ENCODE measurements at places on chromosomes 11 and 22.
A peak's percentile ranks its signal among the peaks of the same experiment; 100 is the strongest.

- DNase-seq = no peak
These were observed 95.4 kb downstream of the DHCR7 start for GRCh38 chr11:71352748-71353147.

DNA sequence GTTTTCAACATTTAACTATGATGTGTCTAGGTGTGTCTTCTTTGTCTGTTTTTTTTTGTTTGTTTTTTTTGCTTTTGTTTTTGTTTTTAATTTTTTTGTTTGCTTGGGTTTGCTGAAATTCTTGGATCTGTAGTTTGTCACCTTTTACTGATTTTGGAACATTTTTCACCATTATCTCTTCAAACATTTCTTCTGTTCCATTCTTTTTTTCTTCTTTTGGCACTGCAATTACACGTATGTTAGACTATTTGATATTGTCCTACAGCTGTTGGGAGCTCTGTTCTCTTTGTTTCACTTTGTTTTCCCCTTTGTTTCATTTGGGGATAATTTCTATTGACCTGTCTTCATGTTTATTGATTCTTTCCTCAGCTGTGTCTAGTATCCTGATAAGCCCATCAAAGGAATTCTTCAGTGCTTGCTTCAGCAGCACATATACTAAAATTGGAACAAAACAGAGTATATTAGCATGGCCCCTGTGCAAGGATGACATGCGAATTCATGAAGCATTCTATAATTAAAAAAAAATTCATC is 60.8 kb downstream of the KREMEN1 start:
- no peak for DNase-seq

GRCh38 chr11:44858796-44859527 is 91.7 kb downstream of the TP53I11 start:
- DNase-seq = no peak

GRCh38 chr11:130813196-130813595 is 103.1 kb downstream of the SNX19 start:
- DNase-seq = no peak

DNA sequence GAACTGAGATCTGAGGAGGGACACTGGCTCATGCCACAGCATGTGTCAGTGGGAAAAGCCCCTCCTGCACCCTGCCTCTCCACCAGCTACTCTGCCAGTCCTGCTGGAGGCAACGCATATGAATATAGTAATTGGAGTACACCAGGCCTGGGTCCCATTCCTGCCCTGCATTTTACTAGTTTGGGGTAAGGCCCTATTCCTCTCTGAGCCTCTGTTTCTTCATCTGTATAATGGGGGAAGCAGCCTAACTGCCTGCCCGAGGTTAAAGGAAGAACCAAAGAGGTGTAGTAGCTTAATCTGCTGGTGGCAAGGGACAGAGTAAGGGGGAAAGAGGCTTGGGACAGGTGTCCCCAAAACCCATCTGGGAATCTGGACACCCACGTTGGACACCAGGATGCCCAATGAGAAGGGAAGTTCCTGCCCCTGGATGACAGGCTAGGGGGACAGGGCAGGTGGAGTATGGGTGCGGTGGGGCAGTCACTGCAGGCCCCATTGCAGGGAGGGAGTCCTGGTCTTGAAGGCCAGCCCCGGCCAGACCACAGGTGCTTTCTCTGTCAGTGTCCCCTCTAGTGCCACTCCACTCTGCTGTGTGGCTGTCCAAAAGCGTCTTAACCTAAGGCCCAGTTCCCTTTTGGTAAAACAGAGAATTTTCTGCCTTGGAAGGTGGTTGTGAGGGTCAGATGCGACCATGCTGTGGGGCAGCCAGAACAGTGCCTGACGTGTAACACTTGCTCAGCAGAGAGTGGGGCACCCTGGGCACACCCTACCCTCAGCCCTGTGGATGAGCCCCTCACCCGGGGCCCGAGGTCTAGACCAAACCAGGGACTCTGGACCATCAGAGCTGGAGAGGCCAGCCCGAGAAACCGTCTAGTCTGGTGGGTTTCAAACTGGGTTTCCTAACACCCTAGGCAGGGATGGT is 11.5 kb downstream of the TSKU start:
- DNase-seq = no peak

DNA sequence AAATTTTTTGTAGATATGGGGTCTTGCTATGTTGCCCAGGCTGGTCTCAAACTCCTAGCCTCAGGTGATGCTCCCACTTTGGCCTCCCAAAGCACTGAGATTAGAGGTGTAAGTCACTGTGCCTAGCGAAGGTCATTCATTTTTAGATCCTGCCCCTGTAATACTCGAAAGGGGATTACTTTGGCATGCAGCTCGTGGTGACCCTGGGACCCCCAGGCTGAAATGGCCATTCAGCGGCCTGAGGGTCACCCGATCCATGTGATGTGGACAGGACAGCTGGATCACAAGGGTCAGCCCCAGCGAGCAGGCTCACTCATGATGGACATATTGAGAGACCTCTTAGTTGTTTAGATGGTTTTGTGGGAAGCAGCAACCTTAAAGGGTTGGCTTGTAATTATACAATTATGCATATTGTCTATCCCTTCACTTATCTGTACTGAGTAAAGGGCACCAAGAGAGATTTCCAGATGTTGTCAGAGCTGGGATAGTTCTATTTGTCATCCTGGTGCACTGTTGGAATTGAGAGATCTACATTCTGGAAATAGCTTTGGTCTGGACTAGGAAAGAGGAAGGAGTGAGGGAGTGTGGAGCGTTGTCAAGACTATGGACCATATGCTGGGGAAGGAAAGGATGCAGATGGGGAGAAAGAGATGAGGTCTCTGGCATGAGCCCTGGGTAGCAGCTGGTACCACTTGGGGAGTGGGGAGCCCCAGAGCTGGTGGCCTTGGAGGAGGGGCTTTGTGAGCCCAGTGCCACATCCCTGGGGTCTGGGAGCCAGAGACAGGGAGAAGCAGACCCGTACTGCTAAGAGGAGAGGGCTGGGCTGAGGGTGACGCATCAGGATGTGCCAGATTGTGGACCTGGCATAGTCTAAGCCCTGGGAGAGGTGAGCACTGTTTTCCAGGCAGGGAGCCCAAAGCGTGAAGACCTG is 15.5 kb downstream of the RHBDD3 start:
- no peak for DNase-seq

DNA sequence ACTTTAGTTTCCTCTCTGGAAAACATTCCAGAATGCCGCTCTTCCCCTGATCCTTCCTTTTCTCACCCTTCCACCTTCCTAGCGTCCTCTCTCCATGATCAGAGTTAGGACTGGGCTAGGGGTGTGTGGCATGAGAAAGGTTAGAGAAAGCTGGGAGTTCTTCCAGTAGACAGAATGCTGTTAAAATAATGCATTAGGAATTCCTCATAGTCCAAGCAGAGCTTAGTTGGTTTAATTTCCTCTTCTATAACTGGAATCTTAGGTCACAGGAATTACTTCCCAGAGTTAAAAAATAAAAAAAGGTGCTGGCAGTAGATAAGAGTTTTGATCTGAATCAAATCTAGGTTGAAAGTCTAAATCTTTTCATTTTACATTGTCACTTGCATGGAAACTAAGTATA is 37.2 kb upstream of the ADORA2A start:
- no peak for DNase-seq

DNA sequence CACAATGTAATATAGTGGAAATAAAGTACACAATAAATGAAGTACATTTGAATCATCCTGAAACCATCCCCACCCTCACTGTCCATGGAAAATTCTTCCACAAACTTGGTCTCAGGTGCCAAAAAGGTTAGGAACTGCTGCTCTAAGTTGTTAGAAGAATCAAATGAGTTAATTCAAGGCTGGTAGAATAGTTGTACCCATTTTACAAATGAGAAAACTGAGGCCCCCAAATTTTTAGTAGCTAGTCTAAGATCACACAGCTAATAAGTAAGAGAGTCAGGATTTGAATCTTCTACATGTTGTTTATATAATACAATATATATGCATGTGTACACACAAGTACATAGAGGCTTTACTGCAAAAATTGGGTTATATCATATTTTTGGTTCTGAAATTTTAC is 43.1 kb downstream of the MIAT start:
- no peak for DNase-seq

DNA sequence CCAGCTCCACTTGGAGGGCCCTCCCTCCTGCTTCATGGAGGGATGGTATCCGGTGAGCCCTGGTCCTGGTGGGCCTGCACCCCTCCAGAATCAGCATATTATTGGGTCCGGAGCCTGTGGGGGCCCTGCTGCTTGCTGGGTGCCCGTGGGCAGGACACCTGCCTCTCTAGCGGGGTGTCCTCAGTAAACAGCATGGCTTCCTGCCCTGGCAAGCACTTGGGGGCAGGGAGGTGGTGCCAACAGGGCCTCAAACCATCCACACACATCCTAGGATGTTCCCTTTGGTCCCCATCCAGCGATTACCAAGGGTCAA is 108.3 kb downstream of the CTTN start:
- DNase-seq = no peak

- no peak for DNase-seq
These were observed 24.0 kb upstream of the LMO1 start for GRCh38 chr11:8287703-8288102.

DNA sequence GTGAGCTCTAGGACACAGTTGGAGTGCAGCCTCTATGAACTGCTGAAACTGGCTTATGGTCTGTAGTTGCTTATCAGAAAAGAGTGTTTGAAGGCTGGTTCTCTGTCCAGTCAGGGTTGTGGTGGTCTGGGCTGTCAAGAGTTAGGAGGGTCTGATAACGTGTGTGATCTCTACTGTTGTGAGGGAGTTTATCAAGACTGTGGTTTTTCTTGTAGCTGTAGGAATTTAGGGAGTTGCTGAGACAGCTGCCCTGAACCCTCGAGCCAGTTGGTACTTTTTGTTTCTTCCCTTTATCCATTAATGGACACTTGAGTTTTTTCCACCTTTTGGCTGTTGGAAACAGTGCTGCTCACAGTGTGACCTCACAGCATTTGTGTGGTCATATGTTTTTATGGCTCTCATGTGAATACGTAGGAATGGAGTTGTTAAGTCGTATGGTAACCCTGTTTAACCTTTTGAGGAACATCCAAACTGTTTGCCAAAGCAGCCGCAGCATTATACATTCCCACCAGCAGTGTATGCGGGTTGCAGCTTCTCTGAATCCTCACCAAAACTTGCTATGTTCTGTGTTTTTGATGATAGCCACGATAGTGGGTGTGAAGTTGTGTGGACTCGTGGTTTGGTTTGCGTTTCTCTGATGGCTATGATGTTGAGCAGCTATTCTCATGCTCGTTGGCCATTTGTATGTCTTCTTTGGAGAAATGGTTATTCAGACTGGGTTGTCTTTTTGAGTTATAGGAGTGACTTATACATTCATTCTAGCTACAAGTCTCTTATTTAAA is 20.9 kb upstream of the DGCR8 start:
- DNase-seq = no peak

DNA sequence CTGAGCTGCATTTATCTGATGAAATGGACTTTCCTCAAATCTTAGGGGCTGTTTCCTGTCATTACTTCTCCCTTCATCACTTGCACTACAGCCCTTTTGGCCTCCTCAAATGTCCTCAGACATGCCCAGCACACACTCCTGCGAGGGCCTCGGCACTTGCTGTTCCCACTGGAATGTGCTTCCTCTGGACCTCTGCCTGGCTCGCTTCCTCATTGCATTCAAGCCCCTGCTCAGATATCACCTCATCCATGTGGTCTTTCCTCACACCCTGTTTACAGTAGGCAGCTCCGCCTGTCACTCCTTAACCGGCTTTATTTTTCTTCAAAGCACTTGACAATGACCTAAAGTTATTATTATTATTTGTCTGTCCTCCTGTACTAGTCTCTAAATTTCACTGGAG is 9.0 kb downstream of the NAT10 start:
- no peak for DNase-seq

DNA sequence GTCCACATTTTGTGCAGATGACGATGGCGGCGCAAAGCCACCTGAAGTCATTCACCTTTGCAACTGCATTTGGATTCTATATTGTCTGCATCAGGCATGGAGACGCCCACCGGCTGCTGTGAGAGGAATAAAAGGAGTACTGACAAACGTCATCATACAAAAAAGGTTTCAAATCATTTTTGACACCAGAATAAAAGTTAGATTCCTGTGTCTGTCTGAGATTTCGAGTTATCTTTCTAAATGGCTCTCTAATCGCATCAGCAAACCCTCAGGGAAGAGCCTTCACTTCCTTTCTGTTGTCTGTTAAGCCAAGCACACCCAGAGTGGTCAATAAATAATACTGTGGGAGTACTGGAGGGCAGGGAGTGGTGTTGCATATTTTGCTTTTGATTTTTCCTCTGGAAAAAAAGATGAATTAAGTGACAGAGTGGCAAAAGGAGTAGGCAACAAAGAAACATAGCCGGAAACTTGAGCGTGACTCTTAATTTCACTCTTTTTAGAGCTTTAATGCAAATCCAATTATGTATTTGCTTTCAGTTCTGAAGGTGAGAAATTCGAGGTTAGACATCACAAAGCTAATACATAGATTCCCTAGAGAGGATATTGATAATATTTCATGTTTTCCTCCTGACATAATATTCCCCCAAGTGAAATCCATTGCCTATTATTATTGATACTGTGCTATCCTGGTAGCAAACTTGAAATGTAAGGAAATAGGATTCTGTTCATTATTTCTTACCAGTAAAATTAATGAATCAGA is 150.8 kb upstream of the MTMR2 start:
- peak; percentile 17 for DNase-seq

DNA sequence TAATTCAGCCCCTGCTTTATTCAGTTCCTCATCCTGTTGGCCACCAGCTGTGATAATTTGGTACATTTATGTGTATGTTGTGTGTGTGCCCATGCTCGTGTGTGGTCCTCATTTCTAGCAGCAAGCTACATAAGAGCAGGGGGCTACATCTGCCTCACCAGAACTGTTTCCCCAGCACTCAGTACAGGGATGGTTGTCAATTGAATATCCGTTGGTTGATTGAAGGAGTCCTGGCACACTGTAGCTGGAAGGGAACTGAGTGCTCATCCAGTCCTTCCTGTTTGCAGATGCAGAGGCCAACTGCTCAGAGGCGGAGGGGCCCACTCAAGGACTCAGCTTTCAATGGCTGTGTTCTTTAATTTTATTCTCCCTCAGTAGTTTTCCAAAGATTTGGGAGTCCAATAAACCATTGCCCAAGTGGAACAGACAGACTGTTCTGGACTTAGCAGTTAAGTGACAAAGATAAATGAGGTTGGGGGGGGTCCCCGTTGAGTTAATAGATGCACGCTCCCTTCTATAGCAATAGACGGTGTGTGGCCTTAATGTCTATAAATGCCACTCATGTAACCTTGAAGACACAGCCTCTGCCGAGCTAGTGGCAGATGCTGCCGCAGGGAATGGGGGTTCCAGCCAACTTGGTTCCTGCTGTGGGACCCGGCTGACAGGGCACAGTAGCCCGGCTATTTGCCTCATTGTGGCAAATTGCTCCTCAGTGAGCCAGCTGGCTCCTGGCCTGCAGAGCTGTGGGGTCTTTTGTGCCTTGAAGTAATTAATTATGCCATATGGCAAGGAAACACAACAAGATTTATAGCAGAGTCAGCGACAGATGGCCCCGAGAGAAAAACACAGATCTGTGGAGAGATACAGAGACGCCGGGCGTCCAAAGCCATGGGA is 71.4 kb upstream of the GRK3 start:
- DNase-seq = no peak

- no peak for DNase-seq
These were observed 19.5 kb upstream of the WNT7B start for GRCh38 chr22:45996241-45997076.
